T-cell (primary cell): ENCODE measurements at places on chromosomes 7 and 10.

- no peak for DNase-seq
These were observed 17.3 kb downstream of the CAMK2B start for GRCh38 chr7:44307905-44308595.

GRCh38 chr7:155103839-155104238 is 33.7 kb downstream of the HTR5A start:
- no peak for DNase-seq

GRCh38 chr10:44899450-44900080 is 11.6 kb upstream of the TMEM72 start:
- DNase-seq, result no peak

DNA sequence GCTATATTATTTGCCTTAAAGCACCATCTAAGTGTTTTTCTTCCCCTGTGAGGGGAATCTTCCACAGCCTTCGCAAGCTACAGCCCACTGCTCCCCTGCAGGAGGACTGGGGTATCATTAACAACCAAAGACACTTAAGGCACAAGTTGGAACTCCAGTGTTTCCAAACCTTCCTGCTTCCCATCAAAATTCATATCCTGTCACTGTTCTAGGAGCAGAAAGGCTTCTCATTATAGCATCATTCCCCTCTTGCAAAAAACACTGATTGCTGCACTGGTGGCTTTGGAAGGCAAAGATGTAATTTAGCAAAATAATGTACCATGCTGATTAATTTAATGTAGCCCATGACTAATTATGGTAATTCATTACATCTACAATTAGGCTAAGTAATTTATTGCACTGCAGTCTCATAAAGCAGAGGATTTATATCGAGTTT is 207.2 kb downstream of the SKAP2 start:
- no peak for DNase-seq

DNA sequence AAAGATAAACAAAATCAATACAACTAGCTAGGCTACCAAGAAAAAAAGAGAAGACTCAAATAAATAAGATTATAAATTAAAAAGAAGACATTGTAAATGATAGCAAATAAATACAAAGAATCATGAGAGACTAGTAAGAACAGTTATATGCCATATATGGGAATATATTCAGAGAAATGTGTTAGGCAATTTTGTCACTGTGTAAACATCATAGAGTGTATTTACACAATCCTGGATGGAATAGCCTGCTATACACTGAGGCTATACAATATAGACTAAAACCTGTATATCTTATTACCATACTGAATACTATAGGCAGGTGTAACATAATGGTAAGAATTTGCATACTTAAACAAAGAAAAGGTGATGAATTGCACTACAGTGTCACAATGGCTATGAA is 717.4 kb downstream of the PARD3 start:
- no peak for DNase-seq

DNA sequence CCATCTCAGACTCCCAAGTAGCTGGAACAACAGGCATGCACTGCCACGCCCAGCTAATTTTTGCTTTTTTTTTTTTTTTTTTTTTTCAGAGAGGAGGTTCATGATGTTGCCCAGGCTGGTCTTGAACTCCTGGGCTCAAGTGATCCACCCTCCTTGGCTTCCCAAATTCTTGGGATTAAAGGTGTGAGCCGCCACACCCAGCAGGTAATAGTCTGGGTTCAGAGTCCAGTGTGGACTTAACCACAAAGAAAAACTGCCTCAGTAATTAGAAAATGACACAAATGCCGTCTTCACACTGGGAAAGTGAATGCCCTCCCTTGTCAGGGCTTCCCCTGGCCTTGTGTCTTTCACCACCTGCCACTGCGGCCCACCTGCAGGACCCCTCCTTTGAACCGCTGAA is 101.1 kb downstream of the RAB11FIP2 start:
- DNase-seq, result no peak

- no peak for DNase-seq
These were observed 211.0 kb downstream of the TCF7L2 start for GRCh38 chr10:113161066-113161465.

- no peak for DNase-seq
These were observed 108.3 kb downstream of the MAPK8 start for GRCh38 chr10:48414778-48415177.

GRCh38 chr7:33936503-33936902 is 31.2 kb downstream of the BMPER start:
- DNase-seq, result no peak

DNA sequence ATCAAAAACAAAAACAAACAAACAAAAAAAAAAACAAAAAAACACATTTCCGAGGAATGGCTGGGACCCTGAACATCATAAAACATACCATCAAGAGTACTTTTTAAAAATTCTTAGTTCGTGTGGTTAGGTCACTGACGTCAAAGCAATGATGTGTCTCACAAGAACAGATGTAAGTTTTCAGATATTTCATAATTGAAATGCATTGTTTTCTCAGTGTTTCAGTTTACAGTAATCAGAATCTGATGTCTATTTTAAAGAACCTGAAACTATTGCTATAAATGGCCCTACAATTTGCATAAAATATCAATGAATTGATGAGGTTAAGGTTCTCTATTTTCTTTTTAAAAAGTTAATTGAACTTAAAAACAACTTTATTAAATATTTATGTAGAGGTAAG is 103.7 kb upstream of the HGF start:
- DNase-seq, result no peak
